ENCODE measurements at places on chromosomes 11 and 22.

- no peak for DNase-seq
Observed at GRCh38 chr11:22711880-22712279, 45.5 kb downstream of the GAS2 start.

GRCh38 chr11:1619449-1619848, 2.5 kb downstream of the KRTAP5-4 start:
- no peak for DNase-seq

DNA sequence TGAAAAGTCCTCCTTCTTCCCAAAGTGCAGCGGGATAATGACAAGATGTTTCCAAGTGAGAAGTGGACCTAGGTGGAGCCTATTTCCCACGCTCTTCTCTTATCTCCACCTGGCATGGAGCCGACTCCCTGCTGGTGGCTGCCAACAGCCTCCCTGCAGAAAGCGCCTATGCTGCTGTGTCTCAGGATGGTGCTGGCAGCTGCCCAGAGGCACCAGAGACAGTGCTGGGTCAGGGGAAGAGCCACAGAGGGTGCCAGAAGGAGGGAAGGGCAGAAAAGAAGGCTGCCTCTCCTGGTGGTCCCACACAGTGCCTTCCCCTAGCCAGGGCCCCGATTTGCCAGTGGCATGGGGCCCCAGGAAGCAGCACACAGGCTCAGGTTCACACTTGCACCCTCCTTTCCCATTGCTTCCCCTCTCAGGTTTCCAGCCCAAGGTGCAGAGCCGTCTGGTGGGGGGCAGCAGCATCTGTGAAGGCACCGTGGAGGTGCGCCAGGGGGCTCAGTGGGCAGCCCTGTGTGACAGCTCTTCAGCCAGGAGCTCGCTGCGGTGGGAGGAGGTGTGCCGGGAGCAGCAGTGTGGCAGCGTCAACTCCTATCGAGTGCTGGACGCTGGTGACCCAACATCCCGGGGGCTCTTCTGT, 19.0 kb downstream of the CD5 start:
- no peak for DNase-seq

DNA sequence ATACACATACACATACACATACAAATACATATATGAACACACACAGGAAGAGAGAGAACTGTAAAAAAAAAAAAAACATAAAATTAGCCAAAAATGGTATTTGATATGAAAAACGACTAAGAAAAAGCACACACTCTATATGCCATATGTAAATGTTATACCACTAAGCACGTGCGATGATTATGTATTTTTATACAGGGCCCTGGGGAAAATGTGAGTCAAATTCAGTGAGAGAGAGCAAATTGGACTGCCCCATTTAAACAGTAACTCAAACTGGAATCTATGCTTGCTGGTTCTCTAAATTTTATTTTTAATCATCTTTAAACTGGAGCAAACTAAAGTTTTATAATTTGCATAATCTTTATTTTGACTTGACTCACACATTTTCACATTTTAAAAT, 197.8 kb upstream of the MTNR1B start:
- DNase-seq, result no peak

- DNase-seq, result no peak
Observed at GRCh38 chr11:123181767-123182500, 13.1 kb downstream of the CLMP start.

GRCh38 chr11:124415356-124415923, 9.2 kb downstream of the OR8B4 start:
- DNase-seq, result no peak

DNA sequence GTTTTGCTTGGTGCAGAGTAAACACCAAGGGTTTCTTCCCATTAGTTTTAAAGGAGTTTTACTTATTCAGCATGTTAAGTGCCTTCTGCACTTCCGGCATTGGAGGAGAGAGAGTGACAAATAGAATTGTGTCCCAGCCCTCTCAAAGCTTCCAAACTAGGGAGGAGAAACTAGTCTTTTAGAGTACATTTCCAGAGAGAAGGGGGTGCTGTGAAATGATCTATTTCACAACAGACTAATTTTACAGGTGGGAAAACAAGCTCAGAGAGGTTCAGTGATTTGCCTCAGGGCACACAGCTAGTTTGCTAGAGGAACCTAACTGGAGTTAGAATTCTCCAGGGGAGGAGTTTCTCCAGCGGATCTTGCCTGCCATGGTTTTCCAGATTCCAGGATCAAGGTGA, 12.6 kb downstream of the MPST start:
- no peak for DNase-seq

- DNase-seq, result no peak
Observed at GRCh38 chr11:127966821-127967220, 620.5 kb downstream of the ETS1 start.

DNA sequence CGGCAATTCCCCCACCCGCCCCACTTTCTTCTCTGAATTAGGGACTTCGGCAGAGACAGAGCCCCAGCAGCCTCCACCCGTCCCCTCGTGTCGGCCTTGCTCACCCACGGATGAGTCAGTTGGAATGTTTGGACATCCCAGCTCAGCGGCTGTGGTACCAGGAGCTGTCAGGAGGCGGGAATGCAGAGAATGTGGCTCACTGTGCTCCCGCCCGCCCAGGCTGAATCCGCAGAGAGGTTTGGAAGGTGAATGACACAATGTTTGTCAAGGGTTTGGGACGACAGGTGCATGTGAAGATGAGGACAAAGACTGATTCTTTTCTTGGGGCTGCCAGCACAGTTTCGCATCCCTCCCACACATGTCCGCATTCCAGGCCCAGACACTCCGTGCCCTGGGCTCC, 39.6 kb downstream of the LIF start:
- no peak for DNase-seq

DNA sequence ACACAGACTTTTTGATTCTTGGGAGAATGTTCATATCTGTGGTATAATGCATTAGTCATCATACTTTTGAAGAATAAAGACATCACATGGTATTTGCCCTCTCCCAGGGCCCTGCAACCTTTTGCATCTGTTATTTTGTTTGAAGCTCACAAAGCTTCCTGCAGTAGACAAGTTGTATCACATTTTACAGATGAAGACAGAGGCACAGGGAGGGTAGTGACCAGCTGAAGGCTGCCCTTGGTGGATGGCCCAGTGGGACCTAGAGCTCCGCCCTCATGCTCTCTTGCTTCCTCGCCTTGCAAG, 66.4 kb downstream of the UBASH3B start:
- DNase-seq, result no peak

DNA sequence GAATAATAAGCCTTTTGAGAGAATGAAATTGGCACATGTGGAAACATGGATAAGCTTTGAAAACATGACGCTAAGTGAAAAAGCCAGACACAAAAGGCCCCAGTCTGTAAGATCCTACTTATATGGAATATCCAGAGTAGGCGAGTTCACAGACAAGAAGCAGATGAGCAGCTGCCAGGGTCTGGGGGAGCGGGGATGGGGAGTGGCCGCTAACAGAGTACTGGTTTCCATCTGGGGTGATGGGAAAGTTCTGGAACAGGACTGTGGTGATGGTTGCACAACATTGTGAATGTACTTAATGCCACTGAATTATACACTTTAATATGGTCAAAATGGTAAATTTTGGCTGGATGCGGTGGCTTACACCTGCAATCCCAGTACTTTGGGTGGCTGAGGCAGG, 126.5 kb downstream of the SPATA19 start:
- DNase-seq, result no peak

- DNase-seq, result no peak
Observed at GRCh38 chr11:25860677-25861450, 471.1 kb upstream of the ANO3 start.

DNA sequence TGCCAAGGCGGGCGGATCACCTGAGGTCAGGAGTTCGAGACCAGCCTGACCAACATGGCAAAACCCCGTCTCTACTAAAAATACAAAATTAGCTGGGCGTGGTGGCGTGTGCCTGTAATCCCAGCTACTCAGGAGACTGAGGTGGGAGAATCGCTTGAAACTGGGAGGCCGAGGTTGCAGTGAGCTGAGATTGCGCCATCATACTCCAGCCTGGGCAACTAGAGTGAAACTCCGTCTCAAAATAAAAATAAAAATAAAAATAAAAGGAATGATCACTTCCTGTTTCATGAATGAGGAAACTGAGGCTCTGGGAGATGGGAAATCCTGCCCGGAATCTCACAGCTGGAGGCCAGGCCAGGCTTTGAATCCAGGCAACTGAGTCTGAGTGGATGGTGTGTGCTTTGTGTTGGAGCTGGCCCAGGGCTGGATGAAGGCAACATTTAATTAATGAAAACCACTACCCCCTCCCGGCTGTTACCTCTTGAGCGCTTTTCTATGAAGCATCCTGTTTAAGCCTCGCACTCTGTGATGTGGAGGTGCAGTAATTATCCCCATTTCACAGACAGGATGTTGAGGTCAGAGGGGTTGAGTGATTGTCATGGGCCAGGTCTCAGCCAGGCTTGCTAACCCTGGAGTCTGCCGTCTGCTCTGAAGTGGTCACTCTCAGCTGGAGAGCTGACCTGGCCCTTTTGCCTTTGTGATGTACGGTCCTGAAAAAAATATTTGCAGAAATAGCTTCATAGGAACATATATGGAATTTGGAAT, 27.8 kb downstream of the LRP5 start:
- no peak for DNase-seq

DNA sequence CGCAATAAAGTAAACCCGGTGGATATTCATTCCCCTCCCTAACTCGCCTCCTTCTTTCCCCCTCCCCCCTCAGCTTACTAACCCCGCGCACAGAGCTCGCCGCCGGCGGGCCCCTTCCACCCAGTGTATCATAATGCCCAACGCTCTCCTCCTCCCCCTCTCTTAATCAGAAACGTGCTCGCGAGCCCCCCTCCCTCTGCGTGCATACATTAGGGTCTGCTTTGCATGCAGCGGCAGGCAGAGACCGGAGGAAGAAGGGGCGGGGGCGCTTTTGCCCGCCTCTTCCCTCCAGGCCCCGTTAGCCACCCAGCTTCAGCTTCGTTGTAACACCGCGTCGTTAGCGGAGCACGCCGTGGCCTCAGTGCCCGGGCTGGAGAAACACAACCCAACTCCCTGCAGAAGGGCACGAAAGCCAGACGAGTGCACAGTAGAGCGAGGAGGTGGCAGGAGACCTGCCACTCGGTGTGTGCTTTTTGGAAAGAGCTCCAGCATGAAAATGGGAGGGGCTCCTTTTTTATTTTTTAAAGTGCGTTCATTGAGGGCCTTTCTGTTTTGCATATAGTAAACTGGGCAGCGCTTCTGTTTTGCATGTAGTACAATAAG, 901 bp upstream of the KMT2A start:
- no peak for DNase-seq

DNA sequence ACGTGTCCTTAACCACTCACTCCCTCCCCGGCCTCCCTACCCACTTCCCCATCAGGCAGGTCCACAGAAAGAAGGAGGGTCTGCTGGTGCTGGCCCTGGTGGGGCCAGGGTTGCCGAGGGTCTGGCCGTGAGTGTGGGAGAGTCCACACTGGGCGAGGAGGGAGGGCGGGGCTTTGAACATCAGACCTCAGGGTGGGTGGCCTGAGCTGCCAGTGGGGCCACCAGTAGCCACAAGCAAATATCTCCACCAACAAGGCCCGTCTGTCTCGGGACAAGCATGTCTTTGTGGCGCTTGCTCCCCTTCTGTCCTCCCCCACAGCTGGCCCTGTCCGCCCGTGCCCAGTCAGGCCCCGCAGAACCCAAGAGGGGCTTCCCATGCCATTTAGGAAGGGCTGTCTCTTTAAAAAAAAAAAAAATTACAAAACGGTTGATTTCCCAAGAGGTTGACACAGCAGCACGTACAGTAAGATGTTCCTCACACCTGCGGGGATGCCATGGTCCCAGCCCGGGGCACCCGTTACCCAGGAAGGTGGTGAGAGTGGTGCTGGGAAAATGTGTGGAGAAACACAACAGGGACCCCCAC, 17.7 kb upstream of the TALDO1 start:
- DNase-seq, result no peak

- DNase-seq, result no peak
Observed at GRCh38 chr11:85088286-85088685, 538.9 kb downstream of the DLG2 start.

DNA sequence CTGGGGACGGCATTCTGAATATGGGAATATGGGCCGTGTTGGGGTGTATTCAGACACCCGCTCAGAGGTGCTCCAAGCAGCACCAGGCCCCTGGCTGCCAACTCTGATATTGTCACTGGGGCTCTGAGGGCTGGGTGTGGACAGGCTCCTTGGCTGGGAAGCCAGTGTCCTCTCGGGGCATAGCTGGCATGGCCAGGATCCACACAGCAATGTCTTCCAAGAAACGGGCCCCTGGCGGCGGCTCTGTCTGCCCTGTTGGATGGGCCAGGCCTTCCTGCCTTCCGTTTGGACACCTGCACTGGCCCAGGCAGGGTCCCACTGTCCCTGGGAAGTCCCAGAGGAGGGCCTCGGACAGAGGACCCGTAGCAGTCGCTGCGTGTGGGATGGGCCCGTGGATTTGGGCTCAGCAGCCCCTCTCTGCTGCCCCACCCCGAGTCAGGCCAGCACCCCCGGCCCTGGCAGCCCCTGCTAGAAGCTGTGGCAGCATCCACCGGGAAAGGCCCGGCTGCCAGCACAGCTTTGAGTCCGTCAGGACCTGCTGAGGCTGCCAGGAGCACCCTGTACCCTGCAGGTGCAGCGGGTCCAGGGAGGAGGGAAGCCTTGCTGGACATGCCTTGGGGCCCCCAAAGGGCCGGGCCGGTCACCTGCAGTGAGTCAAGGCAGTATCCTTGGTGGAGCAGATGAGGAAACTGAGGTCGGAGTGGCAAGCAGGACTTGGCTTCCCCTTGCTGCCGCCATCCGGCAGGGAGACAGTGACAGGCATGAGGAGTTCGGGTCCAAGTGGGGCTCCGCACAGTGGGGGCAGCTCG, 4.1 kb downstream of the PANX2 start:
- no peak for DNase-seq

DNA sequence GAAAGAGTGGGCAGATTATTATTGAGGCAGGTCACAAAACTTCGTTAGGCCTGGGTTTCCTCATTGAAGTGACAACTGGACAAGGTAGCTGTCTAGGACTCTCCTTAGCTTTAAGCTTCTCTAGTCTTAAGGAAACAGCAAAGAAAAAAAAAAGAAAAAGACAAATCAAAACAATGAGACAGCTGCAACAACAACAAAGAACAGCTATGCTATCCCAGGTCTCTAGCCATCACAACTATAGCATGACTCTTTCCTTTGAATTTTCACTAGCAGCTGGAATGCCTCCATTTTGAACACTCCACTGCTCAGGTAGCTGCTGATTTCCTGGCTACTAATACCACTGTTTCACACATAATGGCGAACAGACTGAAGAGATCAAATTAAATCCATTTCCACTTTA, 302.4 kb upstream of the SORL1-AS1 start:
- DNase-seq, result no peak

GRCh38 chr11:1298695-1299492, 10.5 kb downstream of the TOLLIP start:
- DNase-seq, result no peak

DNA sequence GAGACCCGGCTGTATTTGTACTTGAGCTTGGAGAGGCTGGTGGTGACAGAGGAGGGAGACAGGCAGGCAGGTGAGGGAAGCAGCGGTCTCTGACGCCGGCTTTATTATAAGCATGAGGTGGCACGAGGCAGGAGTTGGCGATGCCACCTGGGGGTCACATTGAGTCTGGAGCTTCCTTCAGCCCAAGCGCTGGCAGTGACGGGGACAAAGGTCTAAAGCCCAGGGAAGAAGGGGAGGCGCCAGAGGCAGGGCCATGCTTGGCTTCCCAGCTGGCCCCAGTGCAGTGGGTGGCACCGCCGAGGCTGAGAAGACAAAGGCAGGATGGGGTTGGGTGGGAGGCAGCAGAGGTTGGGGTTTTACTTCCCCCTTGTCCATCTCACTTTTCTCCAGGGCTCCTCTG, 4.5 kb downstream of the FXYD2 start:
- DNase-seq, result no peak
